ENCODE measurements at places on chromosomes 3 and 15. TPM values are rescaled to one million over a fixed set of nuclear protein-coding genes. Genes with fewer than 3 reads are reported as not detected.
A peak's percentile ranks its signal among the peaks of the same experiment; 100 is the strongest.

Gene SH2D7
- total RNA-seq: not detected

Gene ADAMTS7
- 0.42 TPM for total RNA-seq

DNA sequence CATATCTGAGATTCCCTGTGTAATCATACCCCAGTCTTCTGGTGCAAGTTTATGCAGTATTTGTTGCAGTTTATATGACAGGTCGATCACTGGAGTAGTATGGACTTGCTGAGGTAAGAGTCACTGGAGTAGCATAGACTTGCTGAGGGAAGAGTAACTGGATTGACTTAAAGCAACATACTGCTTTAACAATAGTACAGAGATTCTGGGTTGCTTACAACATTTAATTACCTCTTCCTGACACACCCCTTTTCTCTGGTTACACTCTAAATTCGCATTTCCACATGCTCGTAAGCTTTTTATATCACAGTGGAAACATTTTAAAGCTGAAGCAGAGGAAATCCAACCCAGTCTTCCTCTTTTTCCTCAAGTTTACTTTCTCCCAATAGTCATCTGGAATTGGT is 11.8 kb downstream of the AAGAB start:
- DNase-seq: no peak

Gene TSPAN3
- 205 TPM for total RNA-seq

DNA sequence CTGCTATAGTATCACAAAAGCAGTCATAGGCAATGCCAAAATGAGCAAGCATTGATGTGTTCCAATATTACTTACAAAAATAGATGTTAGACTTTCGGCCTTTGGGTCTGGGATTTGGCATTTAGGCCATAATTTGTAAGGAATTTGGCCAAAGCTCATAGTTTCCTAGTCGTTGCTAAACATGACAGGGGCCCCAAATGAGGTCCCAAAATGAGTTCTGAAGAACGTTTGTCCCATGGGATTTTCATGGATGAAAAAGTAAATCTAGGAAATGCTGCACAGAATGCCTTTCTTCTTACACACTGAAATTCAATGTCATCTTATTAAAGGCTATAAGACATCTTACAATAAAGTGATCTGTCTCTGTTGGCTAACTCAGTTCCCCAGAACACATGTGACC is 456.0 kb downstream of the CNTN4 start:
- DNase-seq: no peak

Gene TMEM45A
- 27.3 TPM for total RNA-seq

Gene STRA6
- total RNA-seq: 3.2 TPM

Gene ELL3
- total RNA-seq: 1.5 TPM

Gene ONECUT1
- 0.29 TPM for total RNA-seq

Gene GOLGA8T
- not detected for total RNA-seq

DNA sequence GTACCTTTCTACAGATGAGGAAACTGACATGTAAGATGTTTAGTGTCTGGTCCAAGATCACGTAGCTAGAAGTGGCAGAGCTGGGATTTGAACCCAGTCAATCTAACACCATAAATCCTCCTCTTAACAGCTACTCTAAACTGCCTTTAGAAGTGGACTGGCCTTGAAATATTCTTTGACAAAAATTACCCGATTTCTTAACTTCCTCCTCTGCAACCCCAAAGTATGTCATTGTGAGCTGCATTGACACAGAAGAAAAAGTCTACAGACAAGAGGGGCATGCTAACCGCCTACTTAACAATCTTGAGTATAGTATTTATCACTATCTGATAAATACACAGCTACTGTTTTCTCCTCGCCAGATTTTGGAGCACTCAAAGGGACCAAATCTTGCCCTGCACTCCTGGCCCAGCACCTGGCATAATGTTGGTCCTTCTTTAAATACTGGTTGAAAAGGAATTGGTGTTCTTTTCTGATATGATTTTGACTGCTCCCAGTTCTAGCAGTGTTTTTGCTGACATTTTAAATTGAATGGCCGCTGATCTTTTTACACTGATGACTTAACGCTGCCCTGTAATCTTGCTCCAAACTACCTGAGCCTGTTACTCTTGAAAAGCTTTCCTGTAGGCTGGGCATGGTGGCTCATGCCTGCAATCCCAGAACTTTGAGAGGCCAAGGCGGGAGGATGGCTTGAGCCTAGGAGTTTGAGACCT is 36.9 kb downstream of the ITPR1 start:
- DNase-seq: no peak

DNA sequence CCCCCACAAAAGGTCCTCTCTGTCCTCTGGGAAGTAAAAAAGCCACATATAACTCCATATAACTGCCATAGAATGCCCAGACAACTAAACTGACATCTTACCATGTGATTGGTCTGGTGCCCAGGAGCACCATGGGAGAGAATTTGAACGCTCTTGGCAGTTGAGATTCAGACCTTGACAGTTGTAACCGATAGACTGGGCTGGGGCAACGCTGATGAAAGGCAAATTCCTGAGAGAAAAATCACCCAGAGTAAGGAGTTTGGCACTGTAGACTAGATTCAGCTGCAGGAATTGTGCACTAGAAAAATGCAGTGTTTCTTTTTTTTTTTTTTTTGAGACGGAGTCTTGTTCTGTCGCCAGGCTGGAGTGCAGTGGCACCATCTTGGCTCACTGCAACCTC is 240.5 kb downstream of the SOX2 start:
- no peak for DNase-seq

DNA sequence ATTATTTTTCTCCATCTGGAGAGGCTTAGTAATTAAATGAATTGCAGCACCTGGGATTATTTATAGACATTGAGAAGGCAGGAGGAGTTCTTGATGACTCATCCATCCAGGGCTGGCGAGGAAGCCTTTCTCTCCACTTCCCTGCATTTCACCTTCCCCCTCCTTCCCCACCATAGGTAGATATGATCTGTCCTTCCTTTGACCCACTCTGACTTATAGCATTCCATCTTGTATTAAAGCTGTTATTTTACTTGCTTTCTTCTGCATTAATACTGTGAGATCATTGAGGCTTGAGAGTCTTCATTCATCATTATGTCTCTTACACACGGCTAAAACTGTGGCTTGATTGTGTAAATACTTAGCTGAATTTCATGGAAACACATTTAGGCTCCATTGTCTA is 288.8 kb downstream of the FEZF2 start:
- peak; percentile 6 for DNase-seq

Gene FAM107A
- not detected for total RNA-seq

DNA sequence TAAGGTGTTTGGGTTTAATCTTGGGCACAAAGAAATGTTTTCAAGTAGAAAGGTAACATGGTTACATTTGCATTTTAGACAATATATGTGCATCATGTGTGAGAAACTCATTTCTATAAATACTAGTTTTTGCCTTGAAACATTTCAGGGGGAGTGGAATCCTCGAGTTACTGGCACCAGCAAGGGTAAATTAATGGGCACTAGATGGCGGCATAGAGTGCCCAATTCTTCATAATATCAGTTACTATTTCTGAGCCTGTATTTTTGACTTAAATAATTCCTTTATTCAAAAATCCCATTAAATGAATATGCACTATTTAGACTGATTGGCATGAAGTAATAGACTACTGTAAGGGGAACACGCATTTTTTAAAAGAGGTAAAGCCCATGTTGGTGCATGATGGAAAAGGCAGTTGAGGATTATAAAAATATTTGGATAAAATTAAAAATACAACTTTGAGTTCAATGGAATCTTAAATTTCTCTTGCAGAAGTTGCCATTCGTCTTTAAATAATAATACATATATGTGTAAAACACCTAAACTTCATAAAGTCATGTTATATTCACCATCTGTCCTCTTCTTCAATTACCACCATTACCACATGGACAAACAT is 106.3 kb downstream of the ZBTB20 start:
- peak; percentile 43 for DNase-seq

DNA sequence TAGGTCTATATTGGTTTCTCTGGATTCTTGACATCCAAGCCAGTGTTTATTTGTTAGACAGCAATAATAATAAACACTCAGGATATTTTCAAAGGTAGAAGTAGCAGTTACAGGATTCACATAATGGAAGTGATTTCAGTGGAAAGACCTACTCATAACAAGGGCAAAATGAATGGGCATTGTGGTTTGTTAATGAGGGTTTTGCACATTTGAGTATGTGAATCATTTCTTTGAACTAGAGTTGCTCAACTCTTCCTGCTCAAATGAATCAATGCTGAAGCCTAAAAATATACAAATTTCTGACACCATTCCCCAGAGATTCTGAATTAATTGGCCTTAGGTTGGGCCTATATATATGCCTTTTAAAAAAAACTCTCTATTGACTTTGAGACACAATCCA is 4.1 kb upstream of the COL6A5 start:
- DNase-seq: no peak

Gene CX3CR1
- not detected for total RNA-seq

GRCh38 chr15:42218953-42219592 is 11.0 kb upstream of the VPS39 start:
- no peak for DNase-seq

- DNase-seq: no peak
These were observed 21.2 kb upstream of the LMOD3 start for GRCh38 chr3:69143612-69144011.

DNA sequence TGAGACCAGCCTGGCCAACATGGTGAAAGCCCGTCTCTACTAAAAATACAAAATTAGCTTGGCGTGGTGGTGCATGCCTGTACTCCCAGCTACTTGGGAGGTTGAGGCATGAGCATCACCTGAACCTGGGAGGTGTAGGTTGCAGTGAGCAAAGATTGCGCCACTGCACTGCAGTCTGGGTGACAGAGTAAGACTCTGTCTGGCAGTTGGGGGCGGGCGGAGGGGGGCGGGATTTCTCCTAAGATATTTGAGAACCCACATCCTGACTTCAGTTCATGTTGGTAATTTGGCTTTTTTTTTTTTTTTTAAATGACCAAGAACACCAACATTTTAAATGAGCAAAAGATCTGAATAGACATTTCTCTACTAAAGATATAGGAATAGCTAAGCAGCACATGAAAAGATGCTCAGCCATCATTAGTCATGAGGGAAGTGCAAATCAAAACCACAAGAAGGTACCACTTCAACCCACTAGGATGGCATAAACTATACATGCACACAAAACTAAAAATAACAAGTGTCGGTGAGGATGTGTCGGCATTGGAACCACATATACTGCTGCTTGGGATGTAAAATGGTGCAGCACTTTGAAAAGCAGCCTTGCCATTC is 75.6 kb upstream of the LMOD3 start:
- no peak for DNase-seq

- no peak for DNase-seq
These were observed 52.9 kb upstream of the TPRG1 start for GRCh38 chr3:189118896-189119295.

DNA sequence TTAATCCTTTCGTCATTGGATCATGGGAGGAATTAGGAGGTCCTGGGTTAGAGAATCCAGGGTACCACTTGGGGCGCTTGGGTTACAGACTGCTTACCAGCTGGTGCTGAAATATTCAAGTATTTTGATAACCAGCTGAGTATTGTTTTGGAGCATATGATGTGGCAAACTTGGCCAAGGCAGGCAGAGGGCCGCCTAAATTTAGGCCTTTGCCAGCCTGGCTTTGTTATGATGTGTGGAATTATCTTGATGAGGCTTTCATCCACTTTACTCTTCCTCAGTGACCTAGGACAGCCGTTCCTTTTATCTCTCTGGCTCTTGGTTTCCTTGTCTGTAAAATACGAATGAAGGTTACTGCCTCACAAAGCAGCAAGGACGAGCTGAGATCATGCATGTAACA is 6.9 kb downstream of the COPG1 start:
- no peak for DNase-seq

DNA sequence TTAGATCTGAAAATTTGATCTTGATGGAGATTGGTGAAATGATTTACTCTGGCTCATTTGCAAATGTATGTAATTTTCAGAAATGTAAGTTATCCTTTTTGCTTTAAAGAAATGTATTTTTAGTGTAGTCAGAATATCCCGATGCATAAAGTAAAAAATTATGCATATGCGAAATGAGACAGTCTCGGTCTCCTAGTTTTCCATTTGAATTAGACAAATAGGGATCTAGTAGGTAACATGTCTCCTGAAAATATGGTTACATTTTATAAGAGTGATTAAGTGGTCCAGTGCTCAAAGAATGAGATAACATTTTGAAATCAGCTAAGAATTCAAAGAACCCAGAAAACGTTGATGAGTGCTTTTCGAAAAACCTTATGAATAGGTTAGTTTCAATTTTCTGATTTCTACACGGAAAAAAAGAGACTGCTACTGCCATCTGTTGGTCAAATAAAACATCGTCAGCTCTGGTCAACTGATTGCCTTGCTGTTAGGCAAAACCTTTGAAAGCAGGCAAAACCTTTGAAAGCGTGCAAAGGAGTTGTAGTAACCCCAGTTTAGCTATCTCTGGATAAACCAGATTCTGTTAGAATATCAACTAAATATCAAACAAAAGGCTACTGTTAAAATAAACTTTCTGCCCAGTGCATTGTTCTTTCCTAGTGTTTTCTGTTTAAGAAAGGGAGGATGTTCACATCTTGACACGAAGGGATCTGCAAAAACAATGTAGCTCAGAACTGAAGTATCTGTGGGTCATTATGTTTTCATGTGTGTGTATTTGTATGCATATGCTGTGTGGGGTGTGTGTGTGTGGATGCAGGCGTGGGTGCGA is 59.3 kb upstream of the CHMP2B start:
- DNase-seq: peak; percentile 59

- no peak for DNase-seq
These were observed 24.6 kb downstream of the TRA2B start for GRCh38 chr3:185912929-185913901.

GRCh38 chr3:43203022-43203421 is 83.3 kb upstream of the SNRK start:
- no peak for DNase-seq

DNA sequence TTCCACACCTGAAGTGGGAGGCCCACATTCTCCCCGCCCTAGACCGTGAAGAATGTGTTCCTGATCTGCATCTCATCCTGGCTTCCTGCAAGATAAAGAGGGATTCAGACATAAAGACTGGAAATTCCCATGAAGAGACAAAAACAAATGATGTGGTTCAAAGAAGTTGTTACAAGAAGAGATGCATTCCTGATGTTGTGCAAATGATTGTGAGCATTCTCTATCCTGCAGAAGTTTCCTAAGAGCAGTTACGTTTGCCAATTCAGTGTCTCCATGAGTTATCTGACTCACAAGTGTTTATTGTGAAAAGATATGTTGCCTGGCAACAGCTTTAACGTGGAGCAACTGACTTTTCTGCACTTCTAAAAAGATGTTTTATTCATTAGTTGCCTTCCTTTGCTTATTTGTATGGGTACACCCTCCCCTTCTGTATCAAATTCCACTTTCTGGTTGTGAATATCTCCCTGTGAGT is 107.8 kb downstream of the ZIC4 start:
- DNase-seq: peak; percentile 99

Gene FETUB
- not detected for total RNA-seq

Data from HFFc6 (cell line).